Effector memory CD4-positive, alpha-beta T cell (primary cell): ENCODE measurements at places on chromosomes 1 and 21.

- DNase-seq, result no peak
Observed at GRCh38 chr1:43359696-43360095, 915 bp downstream of the CDC20 start.

DNA sequence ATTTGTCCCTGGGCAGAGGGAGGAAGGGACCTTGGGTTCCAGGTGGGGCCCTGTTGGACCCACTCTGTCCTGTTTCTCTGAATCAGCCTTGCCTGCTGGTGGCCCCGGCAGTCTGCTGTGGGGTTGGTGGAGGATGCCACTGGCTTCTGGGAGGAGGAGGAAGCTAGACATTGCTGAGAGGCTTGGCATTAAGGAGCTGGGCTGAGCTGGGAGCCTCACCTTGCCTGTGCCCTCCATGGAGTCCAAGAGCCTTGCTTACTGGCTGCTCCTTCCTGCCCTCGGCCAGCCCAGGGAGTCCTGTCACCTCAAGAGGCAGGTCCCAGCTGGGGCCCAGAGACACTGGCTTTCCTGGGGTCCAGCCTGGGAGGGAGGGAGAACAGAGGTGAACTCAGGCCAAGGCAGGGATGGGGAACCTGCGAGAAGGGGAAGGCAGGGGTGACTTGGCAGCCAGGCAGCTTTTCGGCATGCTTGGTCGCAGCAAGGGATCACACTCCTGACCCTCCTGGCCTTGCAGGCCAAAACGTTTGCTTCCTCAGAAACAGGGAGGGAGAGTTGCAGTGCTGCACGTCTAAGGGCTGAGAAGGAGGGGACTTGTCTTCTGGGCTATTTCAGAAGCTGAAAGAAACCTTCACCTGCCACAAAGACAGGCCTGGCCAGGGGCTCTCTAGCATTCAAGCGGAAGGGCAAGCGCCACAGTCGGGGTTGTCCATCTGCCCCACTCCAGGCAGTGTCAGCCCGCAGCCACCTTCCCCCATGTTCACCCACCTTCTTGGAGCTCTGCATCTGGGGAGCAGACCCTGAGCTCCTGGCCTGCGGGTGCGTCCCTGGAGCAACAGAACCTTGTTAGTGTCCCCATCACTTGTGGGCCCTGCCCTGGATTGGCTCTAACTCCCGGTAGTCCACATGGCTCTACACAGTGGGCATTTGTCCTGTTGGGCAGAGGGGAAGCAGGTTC lies 8.9 kb downstream of the TMEM201 start:
- DNase-seq, result no peak

DNA sequence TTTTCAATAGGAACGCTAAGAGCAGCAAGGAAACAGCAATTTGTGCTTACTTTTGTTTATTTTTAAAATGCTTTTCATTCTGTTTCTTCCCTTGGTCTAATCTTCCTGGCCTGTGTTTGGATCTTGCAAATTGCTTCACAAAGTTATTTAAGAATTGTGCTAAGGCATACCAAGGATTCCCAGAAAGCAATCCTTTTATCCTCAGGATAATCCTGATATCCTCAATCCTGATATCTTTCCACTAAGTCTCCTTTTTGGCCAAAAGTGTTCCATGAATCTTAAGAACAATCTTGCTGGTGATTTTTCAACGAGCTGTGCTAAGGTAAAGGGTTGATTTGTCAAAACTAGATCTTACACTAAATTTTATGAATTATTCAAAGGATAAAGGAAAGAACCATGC lies 1577.9 kb downstream of the PLA2G4A start:
- DNase-seq, result no peak

DNA sequence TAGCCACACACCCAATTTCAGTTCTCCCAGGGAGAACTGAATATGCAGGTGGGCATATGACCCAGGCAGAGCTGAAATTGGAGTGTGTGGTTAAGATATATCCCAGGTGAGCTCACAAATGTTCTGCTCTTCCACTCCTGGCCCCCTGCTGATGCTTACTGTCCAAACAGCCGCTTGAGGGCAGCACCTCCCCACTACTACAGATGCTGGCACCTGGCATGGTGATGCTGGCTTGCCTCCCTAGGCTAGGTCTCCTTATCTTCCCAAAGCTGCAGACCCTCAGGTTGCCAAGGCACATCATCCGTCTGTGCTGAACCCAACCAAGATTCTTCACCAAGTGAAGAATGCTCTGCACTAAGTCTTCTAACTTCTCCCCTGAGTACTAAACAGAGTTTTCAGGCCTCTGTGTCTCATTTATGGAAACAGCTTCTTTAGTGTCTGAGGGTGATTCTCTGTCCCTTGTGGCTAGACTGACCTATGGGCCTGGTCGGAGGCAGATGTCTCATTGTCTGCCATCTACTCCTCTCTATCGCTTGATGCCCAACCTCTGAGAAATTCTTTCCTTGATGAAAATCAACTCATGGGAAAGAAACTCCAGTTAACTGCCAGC lies 27.2 kb downstream of the XCL1 start:
- DNase-seq, result peak; percentile 19

GRCh38 chr1:248815407-248816034 lies 10.2 kb downstream of the SH3BP5L start:
- DNase-seq, result no peak

GRCh38 chr21:42423197-42423675 lies 19.5 kb downstream of the UBASH3A start:
- peak; percentile 41 for DNase-seq

DNA sequence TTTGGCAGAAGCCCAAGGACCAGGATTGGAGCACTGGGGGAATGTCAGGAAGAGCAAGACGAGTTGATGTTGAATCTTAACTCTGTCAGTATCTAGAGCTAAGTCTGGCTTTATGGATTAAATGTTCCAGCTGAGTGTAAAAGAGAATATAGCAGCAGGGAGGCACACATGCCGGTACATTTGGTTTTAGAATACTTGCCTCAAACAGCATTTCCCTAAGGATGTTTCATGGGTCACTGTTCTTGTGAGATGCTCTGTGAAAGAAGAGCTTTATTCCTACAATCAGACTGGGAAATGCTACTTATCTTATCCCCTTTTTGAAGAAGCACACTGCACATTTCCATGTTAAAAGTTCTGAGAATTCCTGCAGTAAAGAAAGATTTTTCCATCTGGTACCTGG lies 440.3 kb upstream of the B3GALT2 start:
- no peak for DNase-seq

DNA sequence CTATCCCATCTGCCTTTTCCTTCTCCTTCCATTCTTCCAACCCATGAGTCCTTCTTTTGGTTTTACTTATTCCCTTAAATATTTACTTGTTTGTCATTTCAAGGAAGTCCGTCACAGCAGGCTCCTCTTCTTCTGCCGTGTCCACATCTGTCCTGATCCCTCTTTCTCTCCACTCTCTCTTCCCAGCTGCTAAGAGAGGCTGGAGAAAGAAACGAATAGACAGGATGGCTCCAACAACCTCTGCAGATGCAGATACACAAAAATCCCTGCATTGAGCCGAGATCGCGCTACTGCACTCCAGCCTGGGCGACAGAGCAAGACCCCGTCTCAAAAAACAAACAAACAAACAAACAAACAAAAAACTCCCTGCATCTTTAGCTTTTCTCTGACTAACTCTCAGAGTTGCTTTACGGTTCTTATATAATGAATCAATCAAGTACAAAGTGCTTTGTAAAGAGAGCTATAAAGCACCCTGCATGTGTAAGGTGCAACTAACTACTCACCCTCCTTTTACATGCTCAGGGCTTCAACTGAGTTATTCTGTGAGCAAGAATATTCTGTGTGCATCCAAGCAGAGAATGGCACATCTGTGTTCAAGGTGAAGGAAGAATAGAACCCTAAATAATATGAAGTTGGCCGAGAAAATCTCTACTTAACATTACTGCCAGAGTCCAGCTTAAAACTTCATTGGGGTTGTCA lies 3.8 kb upstream of the SAMD13 start:
- no peak for DNase-seq

GRCh38 chr1:172322219-172323061 lies 98.0 kb upstream of the C1orf105 start:
- DNase-seq, result no peak

GRCh38 chr1:33698361-33699035 lies 165.4 kb upstream of the HMGB4 start:
- DNase-seq, result no peak

GRCh38 chr1:215421744-215422143 lies 145.4 kb upstream of the KCTD3 start:
- DNase-seq, result no peak

- DNase-seq, result no peak
Observed at GRCh38 chr1:56169856-56170255, 409.5 kb downstream of the PLPP3 start.

DNA sequence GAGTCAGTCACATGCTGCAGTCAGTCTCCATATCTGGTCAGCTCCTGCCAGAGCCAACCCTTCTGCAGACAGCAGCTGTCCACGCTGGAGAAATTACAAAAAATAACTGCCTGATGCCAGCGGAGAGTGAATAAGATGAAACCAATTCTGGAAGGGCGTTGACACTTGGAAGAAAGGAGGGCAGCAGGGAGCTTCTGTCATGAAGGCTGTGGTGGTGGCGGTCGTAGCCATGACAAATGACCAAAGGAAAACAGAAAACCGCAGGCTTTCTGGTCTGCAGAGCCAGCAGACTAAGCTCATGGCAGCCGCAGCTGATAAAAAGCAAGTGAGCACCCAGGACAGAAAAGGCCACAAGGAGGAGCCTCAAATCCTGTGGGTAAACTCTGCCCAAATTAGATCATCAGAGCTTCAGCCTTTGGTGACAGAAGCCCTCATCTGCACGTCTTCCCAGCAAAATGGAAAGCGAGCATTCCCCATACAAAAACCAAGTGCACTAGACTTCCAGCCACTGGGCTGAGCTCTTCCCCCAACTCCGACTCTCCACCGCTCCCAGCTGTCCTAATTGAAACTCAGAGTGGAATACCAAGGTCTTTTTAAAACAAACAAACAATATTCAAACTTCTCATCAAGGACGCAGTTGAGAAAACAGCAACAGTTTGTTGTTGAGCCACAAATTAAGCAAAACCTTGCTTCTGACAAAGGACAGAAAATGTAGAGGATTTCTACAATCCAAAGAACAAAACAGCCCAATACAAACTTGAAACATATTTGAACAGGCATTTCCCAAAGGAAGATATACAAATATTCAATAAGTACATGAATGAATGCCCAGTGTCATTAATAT lies 28.7 kb downstream of the RSPH1 start:
- DNase-seq, result no peak

DNA sequence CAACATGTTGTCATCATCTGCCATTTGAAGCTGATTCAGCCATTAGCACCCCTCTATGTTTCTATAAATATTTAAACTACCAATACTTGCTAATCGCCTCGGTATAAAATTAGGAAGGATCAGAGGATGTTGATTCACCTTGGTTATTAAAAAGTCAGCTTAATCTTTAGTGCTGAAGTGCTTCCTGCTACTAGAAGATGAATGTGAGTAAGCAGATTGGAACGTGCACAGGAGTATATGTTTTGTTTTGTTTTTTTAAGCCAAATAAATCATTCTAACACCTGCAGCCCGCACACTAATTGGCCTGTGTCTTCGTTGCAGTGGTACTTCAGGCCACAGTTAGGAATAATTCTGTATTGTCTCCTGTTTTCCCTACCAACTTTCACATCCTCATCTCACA lies 485.7 kb downstream of the AJAP1 start:
- DNase-seq, result no peak

DNA sequence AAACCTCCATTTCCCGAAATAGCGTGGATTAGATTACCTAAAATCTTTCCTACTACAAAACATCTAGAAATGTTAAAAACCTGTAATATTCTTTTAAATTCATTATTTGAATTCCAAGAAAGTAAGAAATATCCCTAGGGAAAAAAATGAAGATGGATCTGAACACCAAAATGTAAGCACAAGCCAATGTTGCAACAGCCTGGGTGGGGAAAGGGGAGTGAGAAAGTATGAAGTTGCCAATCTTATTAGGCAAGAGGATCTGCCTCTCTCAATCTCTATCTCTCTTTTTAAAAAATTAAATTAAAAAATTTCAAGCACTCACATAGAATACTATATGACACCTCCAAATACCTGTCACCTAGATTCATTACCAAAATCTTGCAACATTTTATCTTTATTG lies 74.9 kb upstream of the IRF2BP2 start:
- DNase-seq, result no peak

- DNase-seq, result no peak
Observed at GRCh38 chr1:1419813-1420653, 1.0 kb downstream of the ANKRD65 start.

- DNase-seq, result no peak
Observed at GRCh38 chr1:185896863-185897262, 162.7 kb downstream of the HMCN1 start.

DNA sequence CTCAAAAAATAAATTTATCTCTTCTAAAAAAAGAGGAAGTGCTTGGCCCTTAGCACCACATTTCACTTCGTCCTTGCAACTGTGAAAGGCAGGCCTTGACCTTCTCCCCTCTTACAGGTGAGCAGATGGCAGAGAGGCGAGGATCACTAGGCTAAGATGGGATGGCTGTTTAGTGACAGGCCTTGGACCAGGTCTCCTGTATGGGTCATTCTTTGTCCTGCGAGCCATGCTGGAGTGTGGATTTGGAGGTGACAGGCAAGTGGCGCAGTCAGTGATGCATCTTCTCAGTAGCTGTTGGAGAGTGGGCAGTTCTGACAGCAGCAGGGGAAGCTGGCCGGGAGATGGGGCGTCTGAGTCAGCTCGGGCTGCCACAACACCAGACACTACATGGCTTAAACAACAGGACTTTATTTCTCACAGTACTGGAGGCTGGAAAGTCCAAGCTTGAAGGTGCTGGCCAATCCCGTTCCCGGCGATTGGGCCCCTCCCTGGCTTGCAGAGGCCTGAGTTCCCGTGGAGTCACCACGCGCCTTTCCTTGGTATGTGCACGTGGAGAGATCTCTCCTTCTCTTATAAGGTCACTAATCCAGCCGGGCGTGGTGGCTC lies 16.5 kb downstream of the SLC27A3 start:
- no peak for DNase-seq

GRCh38 chr1:40753142-40753882 lies 30.3 kb upstream of the KCNQ4 start:
- DNase-seq, result no peak

DNA sequence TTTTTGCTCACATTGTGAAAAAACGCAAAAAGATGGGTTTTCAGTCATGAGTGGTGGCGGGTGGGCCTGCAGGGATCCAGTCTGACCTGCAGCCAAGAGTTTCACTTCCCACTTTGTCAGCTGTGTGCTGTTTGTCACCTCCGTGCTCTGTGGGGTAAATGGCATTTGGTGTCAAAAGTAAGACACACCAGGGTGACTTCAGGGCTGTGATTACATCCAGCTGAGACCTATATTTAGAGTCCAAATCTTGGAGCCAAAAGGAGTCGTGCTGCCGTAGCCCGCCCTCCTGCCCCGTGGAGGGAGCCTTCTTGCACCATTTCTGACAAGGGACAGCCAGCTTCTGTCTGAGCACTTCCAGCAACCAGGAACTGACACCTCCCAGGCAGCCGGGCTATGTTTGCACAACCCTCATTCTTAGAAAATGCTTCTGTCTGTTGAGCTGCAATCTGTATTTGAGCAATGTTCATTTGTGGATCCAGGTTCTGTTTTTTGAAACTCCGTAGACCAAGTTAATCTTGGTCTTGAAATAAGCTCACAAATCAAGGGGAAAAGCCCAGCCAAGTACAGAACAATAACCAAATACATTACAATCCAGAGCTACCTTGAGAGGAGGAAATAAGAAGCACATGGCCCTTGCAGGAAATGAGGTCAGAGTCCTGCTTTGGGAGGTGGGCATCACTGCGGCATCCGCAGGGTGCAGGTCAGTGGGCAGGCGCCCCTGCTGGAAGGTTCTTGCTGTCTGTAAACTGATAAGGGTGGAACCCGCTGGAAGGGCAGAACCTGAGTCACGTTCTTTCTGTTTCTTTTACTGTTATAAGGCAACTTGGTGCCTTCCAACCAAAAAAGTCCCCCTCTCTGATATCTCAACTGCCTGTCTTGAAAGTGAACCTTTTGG lies 14.4 kb downstream of the ABCG1 start:
- peak; percentile 88 for DNase-seq
